ENCODE measurements at places on chromosomes 3 and 15. TPM values are rescaled to one million over a fixed set of nuclear protein-coding genes. Genes with fewer than 3 reads are reported as not detected.

DNA sequence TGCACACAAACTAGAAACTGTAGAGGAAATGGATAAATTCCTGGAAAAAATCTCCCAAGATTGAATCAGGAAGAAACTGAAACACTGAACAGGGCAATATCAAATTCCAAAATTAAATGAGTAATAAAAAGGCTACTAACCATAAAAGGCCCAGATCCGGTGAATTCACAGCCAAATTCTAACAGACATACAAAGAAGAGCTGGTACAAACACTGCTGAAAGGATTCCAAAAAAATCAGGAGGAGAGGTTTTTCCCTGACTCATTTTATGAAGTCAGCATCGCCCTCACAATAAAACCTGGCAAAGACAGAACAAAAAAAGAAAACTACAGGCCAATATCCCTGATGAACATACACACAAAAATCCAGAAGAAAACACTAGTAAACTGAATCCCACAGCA, 462.4 kb upstream of the THBS1 start:
- peak; percentile 97 for DNase-seq

GRCh38 chr3:49563040-49563578, 8.8 kb downstream of the BSN start:
- no peak for DNase-seq

- DNase-seq = no peak
Measured at GRCh38 chr15:64792282-64792681, 16.9 kb upstream of the RBPMS2 start.

GRCh38 chr15:80485370-80486164, 81.4 kb downstream of the ARNT2 start:
- no peak for DNase-seq

DNA sequence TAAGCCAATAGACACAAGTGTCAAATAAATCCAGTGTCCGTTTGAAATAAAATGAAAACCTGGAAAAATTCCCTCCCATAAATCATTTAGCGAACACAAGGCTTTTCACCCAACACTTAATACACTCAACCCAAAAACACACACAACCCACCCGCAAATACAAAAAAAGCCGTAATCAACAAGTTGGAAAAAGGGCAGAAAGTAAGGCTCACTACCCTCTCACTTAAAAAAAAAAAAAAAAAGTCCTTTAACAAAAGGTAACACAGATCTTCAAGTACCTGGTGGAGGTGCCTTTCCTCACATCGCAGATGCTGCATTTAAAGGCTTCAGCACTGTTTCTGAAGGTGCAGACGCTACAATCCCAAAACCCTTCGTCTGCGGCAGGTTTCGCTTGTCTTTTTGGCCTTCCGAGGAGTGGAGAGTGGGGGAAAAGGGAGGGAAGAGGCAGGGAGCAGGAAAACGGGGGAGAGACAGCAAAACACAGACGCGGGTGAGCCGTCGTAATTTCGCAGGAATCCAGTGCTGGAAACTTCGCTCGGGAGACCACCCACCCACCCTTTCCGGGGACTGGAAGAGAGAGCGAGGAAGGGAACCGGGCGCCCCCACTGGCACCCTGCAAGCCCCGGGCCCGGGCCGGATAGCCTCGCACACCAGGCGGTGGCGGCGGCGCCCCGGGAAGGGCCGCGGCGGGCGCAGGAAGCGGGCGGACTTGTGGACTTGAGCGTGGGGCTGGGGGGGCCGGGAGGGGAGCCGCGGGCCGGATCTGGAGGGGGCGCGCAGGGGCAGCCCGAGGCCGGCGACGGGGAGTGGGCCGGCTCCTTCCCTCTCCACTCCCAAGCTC, 401.8 kb downstream of the SHQ1 start:
- DNase-seq = peak; percentile 46

The SUSD5 gene
- 4.6 TPM for total RNA-seq

DNA sequence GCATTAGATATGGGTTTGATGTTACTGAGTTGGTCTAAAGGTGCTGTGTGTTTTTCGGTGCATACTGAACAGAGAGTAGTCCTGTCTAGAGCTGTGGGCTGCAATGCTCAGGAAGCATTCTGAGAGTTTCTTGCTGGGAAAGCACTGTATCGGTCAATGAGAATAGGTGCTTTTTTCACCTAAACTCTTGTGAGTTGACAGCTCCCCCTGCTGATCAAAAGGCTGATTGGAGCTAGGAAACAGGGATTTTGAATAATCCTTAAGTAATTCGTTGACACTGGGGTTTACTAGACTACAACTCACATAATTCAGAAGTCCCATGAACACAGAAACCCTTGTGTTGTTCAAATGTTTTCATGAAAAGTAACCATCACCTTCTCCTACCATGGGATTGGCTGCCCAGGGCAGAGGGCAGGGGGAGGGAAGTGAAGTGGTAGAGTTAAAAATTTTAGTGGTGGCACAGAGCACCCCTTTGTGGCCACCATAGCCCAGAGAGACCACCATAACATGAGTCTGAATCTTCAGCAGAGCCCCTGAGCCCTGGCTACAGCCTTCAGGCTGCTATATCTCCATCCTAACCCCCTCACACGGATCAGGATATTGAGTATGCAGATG, 13.0 kb upstream of the MANF start:
- peak; percentile 66 for DNase-seq

The GTF2A2 gene
- 106 TPM for total RNA-seq

- DNase-seq = no peak
Measured at GRCh38 chr3:113158171-113158570, 53.2 kb upstream of the BOC start.

- no peak for DNase-seq
Measured at GRCh38 chr3:132838477-132838876, 116.3 kb upstream of the NPHP3 start.

- DNase-seq = no peak
Measured at GRCh38 chr3:133892541-133893231, 3.0 kb downstream of the RAB6B start.

The LIPC gene
- total RNA-seq = not detected

DNA sequence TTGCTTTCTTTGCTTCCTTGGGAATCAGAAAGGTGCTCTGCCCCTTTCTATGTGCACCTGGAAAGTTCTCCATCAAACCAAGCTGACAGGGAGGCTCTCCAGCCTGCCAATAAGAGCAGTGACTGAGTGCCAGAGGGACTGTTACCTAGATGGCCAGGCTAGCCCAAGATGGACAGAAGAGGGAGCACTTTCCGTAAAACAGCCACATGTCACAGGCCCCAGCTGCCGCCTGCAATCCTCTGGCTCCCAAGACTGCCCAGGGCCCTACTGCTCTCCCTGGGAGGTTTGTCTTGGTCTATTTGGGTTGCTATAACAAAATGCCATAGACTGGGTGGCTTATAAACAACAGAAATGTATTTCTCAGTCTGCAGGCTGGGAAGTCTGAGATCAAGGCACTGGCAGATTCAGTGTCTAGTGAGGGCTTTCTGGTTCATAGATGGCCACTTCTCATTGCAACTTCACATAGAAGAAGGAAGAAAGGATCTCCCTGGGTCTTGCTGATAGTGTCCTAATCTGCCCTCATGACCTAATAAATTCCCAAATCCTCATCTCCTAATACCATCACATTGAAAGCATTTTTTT, 72.3 kb downstream of the TAMM41 start:
- DNase-seq = peak; percentile 62

- peak; percentile 7 for DNase-seq
Measured at GRCh38 chr15:53808058-53808706, 48.7 kb upstream of the WDR72 start.

DNA sequence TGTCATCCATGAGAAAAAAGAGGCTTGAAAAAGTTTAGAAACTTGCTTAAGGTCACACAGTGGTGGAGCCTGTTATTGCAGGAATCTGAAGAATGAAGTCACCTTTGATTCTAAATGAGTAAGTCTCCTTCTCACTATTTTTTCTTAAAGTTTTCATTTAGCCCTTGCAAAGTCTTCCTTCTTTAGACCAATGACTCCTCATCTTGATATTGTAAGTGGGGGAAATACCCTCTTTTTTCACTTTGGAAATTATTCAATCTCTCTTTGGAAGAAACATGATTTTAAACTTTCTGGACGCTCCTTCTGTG, 787 bp upstream of the SLMAP start:
- DNase-seq = peak; percentile 65

DNA sequence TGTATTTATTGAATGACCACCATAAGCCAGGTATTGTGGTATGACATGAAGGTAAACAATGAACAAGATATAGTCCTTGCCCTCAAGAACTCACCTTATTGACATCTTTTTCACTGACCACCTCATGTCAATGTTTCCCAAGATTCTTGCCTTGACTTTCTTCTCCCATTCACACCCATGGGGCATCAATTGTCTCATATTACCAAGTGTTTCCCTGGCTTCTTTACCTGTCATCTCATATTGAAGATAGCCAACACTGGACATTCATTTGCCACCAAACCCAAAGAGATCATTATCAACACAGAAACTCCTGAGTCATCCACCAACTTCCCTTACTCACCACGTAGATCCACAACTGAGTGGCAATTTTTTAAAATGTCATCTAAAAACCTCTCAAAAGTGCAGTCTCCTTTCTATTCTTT, 2.2 kb downstream of the EFHB start:
- DNase-seq = peak; percentile 47
